ENCODE measurements at places on chromosomes 6 and 20. TPM values are rescaled to one million over a fixed set of nuclear protein-coding genes. Genes with fewer than 3 reads are reported as not detected.

ZBP1 gene
- total RNA-seq: not detected

TNNC2 gene
- total RNA-seq: not detected

DSP gene
- total RNA-seq: 6.2 TPM

ALDH8A1 gene
- 3.7 TPM for total RNA-seq

CD24 gene
- total RNA-seq: 640 TPM

SPAG4 gene
- 1.6 TPM for total RNA-seq

OOEP gene
- total RNA-seq: not detected

KIF13A gene
- total RNA-seq: 35.5 TPM

BPIFB4 gene
- not detected for total RNA-seq

SLPI gene
- not detected for total RNA-seq

CUL7 gene
- 17.3 TPM for total RNA-seq

OR12D3 gene
- not detected for total RNA-seq

TMC2 gene
- total RNA-seq: 3.5 TPM

ADGRF4 gene
- total RNA-seq: not detected

NMBR gene
- total RNA-seq: 9.7 TPM

EBF4 gene
- 15.7 TPM for total RNA-seq

TMEM239 gene
- total RNA-seq: not detected

C4B gene
- total RNA-seq: 47.7 TPM

ZNF391 gene
- total RNA-seq: 6.2 TPM

ENPP1 gene
- total RNA-seq: 3.0 TPM

RGS17 gene
- 81.2 TPM for total RNA-seq

CST4 gene
- total RNA-seq: not detected

DSTN gene
- 268 TPM for total RNA-seq

PRND gene
- 3.9 TPM for total RNA-seq

PLCB4 gene
- total RNA-seq: 41.1 TPM

BLOC1S5 gene
- 19.1 TPM for total RNA-seq

RWDD2A gene
- total RNA-seq: 10.8 TPM

RAET1L gene
- total RNA-seq: 0.23 TPM

OSER1 gene
- total RNA-seq: 36.0 TPM

TFAP2D gene
- 0.92 TPM for total RNA-seq

CNBD2 gene
- total RNA-seq: 3.7 TPM

RNF114 gene
- 36.7 TPM for total RNA-seq

FBXO30 gene
- total RNA-seq: 87.7 TPM

PXDC1 gene
- 11.1 TPM for total RNA-seq

VWA7 gene
- 0.69 TPM for total RNA-seq

CLDN20 gene
- total RNA-seq: not detected

SPEF1 gene
- 5.1 TPM for total RNA-seq

BCL2L1 gene
- 46.4 TPM for total RNA-seq

GJA10 gene
- total RNA-seq: not detected

TINAG gene
- not detected for total RNA-seq

EZR gene
- total RNA-seq: 106 TPM

NRSN1 gene
- total RNA-seq: 31.4 TPM

SPATS1 gene
- total RNA-seq: 1.2 TPM

CASS4 gene
- 0.69 TPM for total RNA-seq
